ENCODE measurements at places on chromosomes 1 and 21.

DNA sequence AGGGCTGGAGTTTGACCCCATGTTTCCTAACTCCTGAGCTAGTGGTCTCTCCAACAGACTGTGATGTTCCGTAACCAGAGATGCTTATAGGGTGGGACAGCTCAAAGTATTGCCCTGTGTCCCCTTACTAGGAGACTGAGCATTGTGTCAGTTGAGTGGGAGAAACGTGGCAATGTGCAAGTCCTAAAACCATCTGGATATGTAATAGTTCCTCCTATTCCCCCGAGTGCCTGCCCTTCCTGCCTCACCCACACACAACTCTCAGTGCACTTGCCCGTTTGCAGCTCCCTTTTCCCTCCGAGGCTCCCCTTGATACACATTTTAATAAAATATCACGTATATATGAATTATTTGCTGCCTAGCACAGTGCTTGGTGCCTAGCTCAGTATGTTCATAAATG, 3.4 kb downstream of the PIGV start:
- no peak for DNase-seq

- DNase-seq = no peak
Measured at GRCh38 chr1:200095057-200095577, 67.6 kb downstream of the NR5A2 start.

- no peak for DNase-seq
Measured at GRCh38 chr1:54336116-54336515, 70.1 kb downstream of the SSBP3 start.

GRCh38 chr1:32695098-32695904, 7.3 kb downstream of the SYNC start:
- no peak for DNase-seq

- no peak for DNase-seq
Measured at GRCh38 chr1:81410351-81410750, 390.4 kb upstream of the ADGRL2 start.

DNA sequence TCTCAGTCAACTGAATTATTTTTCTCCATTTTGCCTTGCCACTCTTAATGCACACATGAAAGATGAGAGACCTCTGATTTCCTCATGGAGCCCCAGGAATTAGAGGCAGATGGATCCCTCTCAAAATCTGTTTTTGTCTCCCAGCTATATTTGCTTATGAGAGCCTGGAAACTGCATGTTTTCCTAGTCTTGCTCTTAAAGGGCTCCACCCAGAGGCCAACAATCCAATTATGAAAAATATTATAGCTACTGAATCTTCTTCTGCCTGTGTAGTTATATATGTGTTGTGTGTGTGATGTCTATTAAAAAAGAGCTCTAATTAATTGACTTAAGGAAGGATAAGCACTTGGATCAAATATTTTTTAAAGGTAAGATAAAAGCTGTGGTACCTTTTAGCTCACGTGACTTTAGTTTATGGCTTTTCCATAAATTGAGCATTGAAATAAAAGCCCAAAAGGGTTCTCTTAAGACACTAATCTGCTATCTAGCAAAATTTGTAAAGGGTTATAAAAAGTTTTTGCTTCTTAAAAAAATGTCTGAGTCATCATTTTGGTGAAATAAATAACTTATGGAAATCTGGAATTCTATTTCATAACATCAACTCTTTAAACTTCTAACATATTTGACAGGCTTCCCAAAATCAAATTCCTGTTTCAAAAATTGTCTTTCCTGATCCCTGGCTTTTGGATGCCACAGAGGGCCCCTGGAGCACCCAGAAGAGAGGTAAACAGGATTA, 31.2 kb upstream of the TSPEAR start:
- DNase-seq = no peak

GRCh38 chr1:112988367-112988766, 32.4 kb upstream of the SLC16A1 start:
- DNase-seq = no peak

DNA sequence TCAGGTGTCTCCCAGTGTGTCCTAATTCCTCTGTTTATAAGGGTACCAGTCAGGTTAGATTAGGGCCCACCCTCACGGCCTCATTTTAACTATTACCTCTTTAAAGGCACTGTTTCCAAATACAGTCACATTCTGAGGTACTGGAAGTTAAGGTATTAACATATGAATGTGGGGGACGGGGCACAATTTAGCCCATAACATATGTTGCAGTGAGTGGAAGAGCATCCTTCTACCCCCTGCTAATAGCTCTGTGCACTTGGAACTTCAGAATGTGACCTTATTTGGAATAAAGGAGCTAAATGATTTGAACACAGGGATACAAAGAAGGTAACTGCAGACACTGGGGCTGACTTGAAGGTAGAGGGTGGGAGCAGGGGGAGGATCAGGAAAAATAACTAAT, 67.3 kb upstream of the ADGRL2 start:
- DNase-seq = no peak

DNA sequence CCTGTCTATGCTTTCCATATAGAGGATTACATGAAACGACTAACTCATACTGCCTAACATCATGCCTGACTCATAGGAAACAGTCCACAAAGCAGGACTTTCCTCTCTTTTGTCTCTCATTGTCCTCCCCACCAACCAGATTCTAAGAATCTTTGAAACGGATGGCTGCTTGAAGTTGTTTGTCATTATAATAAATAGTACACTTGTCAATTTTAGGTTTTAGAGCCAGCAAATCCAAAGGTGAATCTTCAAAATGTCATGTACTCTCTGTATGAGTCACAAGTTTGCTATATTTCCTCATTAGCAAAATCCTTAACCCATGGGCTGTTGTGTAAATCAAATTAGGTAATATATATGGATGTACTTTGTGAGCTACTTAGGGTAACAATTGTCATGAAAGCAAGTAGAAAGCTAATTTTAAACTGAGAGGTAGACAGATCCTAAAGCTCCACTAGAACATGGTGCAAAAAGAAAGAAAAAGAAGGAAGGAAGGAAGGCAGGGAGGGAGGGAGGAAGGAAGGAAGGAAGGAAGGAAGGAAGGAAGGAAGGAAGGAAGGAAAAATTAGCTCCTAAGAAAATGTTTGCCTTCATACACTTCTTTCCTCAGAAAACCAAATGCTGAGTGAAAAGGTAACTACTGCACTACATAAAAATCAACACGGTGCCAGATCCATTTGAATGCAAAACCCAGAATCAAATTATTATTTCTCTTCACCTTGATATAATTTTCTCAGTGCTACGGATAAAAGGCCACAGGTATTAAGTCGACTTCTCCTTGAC, 129.5 kb upstream of the PRMT6 start:
- DNase-seq = no peak

DNA sequence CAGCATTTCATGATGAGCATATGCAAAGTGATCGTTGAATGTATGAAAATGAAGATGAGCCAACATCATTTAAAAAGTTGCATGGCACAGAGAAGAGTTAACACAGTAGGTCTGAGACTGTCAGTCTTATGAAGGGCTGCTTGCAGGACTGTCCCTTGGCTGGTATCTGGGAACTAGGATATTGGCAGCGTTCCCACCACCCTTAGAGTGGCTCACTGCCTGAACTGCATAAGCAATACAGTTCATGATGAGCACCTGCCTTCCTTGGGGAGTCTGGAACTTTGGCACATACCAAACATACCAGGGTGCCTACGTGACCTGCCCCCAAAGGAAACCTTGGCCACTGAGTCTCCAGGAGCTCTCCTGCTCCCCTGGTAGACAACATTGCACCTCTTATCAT, 161.8 kb downstream of the DSCAM start:
- DNase-seq = no peak

DNA sequence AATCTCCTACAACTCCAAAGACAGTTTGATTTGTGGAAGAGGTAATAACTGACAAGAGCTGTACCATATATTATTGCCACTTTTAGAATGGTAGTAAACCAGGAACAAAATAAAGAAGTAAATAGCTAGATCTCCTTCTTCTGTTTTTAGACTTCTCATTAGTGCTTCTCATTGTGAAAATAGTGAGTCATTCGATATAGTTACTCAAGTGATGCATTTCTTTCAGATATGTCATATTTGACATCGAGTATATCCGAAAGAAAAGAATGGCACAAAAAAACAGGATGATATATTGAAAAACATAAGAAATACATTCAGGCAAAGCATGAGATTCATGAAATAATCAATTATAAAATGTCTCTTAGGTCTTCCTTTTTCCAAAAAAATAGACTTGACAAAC, 1346.1 kb downstream of the BRINP3 start:
- DNase-seq = no peak

GRCh38 chr1:184194236-184194635, 142.7 kb downstream of the TSEN15 start:
- DNase-seq = no peak

DNA sequence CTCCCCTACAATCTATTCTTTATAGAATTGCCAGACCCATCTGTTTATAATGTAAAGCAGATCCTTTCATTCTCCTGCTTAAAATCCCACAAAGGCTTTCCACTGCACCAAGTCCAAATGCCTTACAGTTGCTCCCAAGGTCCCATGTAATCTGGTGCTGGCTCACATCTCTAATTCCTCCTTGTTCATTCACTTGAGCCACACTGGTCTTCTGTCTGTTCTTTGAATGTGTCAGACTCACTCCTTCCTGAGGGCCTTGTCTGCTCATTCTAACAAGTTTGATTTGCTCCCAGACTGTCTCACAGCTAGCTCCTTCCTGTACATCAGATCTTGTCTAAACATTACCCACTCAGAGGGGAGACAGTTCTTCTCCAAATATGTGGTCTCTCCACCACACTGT, 38.9 kb downstream of the ALG14 start:
- no peak for DNase-seq

DNA sequence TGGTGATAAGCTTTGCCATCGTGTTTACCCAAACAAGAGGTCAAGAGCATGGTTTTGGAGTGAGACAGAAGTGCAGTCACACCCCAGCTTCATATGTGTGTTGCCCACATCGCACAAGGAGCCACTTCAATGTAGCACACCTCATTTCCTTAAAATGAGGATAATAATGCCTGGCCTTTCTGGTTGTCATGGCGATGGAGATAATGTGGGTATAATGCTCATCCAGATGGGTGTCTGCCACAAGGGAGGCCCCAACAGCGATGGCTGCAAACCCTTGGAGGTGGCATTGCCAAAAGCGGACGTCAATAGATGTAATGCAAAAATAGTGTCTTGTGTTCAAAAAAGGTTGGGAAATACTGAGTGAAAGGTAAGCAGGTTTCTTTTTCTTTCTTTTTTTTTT, 83.1 kb upstream of the AJAP1 start:
- no peak for DNase-seq

DNA sequence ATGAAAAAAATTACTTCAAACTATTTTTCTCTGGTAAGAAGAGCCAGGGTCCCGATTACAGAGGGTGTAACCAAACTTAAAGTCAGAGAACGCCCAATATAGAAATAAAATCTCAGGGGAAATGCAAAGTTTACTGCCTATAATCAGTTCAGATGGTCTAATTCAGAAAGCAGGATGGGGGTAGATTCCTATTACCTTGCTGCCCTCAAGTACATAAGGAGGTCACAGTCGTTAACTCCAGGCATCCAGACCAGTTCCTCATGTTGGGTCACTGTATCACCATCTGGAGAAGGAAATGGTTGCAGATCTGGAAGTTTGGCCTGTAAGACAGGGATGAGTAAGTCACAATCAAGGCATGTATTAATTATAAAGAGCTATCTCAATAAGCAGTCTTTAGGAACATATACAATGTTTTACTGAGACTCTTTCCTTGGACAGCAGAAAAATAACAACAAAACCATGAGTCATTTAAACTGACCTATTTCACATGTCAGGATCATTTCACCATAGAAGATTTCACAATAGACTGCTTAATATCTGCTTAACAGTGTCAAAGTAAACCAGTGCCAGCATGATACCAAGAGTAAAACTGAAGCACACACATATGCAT, 179.4 kb downstream of the SLC45A1 start:
- no peak for DNase-seq

DNA sequence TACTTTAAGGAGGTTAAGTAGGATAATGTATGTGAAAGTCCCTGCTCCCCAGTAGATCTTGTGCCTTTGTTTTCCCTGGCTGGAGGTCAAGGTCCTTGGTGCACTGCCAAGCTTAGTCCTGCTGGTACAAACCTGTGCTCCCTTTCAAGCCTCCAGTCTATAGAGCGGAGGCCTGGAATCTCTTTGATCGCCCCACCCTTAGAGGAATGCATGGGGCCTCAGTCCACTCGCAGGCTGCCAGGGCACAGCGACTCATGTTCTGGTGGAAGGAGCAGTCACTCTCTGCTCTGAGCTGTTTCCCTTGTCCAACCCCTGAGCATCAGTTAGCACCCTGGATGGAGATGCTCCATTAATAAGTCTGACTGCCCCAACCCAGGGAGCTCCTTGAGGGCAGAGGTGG, 121.8 kb downstream of the HMGB4 start:
- DNase-seq = no peak

GRCh38 chr1:1788646-1789431, 10.6 kb upstream of the NADK start:
- no peak for DNase-seq

DNA sequence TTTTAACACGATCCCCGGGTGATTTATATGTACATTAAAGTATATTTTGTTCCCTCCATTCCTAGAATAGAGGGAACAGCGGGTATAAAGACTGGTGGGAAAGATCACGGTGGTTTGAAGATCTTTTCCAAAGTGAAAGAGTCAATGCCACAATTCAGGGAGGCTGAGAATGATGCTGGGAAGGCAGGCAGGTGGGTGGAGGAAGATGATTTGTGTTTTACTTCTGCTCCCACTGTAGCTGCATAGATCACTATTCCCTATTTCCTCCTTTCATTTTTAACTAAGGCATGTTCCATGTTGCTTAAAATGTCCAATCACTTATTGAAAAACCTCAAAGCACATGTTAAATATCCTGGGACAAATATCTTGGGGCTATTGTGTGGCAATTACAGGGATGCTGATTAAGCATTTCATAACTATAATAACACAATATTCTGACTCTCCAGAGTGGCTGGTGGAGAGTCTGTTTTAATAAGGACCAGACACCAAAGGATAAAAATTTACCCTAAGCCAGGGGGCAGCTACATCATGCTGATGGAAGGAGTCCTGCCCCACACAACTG, 8.4 kb upstream of the LYST start:
- no peak for DNase-seq

GRCh38 chr1:30043731-30044408, 679.5 kb downstream of the MATN1 start:
- no peak for DNase-seq

GRCh38 chr1:157287462-157287861, 149.3 kb upstream of the ETV3 start:
- DNase-seq = no peak

GRCh38 chr21:42777757-42778344, 101.5 kb downstream of the WDR4 start:
- no peak for DNase-seq

GRCh38 chr1:9180111-9180819, 51.4 kb upstream of the GPR157 start:
- DNase-seq = no peak

- DNase-seq = no peak
Measured at GRCh38 chr1:62343911-62344310, 24.7 kb upstream of the KANK4 start.

- no peak for DNase-seq
Measured at GRCh38 chr1:169175461-169175860, 69.0 kb downstream of the ATP1B1 start.

GRCh38 chr1:26203642-26204318, 13.4 kb downstream of the CATSPER4 start:
- no peak for DNase-seq
